ENCODE measurements at places on chromosomes 3 and 15.

DNA sequence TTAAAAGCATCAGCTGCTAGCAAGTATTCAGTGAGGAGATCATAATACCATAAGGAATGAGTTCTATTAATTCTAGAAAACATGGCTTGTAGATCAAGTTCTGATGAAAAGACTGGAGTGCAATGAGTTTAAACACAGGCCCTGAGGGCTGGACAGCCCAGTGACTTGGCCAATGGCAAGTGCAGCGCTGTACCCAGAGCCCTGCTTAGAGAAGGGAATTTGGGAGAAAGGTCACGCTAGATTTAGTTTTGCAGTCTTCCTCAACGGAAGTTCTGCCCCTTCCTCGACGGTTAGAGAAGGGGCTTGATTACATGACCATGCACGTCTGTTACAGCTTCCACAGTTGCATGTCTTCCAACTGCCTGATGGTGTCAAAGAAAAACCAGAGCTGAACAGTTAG, 4.0 kb downstream of the TMEM212 start:
- DNase-seq, result no peak

DNA sequence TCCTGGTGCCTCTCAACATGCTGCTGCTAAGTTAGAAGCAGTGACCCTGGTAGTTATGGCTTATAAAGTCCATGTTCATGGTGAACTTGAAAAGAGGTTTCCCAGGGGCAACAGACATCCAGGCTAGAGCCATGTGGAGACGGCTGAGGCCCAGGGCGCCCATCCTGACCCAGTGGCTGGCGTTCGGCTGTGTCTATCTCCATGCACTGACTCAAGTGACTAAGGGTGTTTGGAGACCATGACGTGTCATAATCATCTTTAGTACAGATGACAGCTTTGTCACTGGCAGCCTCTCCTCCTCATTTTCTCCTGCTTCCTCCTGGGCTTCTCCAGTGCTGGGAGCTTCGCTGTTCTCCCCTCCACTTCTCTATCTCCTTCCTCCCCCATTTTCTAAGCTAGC, 287.4 kb upstream of the LYSMD4 start:
- no peak for DNase-seq

GRCh38 chr3:71997066-71997653, 212.2 kb upstream of the PROK2 start:
- no peak for DNase-seq

DNA sequence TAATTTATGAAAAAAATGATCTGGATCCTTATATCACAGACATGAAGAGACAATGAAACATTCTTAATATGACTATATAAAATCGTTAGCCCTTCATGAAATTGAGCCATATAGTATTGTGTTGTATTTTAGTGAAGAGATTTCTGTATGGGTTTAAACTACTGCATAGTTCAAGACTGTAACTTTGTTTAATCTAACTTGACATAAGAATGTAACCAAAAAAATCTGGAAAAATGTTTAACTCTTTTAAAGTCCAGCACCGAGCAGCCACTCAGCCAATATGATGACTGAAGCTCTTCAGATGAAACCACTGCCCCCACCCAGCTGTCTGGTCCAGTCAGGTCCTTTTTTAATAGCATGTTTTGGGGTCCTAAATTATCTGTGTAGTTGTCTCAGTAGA, 4.9 kb downstream of the NANOGP8 start:
- no peak for DNase-seq

GRCh38 chr3:10883478-10884234, 67.6 kb downstream of the SLC6A11 start:
- no peak for DNase-seq

DNA sequence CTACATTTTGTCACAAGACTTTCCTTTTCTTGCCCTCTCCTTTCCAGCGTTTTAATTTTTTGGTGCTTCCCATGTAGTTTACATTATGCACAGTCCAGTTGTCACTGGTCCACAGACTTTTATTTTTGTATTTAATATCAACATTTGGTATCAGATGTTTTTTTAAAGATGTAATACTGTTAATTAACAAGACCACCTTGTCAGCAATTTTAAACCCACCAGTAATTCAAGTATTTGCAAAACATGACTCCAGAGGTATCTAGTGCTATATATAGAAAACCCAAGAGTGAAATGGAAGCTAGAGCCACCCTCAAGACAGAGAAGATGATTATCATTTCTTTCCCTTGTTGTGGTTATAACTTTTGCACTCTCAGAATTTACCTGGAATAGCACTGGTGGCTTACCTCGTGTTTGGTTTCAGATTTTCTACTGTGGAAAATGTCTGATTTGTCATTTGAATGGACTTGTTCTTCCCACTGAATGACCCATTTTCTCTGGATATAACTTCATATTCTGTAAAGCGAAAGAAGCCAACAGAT, 56.2 kb downstream of the TFG start:
- DNase-seq, result no peak

DNA sequence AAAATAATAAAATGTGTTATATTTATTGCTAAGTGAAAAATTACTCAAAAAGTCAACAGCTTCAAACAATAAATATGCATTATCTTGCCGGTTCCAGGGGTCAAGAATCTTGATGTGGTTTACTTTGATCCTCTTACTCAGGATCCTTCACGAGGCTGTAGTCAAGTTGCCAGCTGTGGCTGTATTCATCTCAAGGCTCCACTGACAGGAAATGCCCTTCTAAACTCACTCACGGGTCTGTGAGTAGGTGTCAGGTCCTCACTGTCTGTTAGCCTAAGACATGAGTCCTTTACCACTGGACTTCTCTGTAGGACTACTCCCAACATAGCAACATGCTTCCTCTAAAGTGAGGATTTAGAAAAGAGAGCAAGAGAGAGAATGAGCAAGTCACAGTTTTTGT, 983.0 kb downstream of the SI start:
- DNase-seq, result no peak

- no peak for DNase-seq
Observed at GRCh38 chr15:36498401-36498800, 81.0 kb upstream of the CDIN1 start.

- DNase-seq, result no peak
Observed at GRCh38 chr3:188294823-188295487, 141.0 kb downstream of the LPP start.

GRCh38 chr3:98885851-98886250, 15.6 kb downstream of the DCBLD2 start:
- DNase-seq, result no peak

DNA sequence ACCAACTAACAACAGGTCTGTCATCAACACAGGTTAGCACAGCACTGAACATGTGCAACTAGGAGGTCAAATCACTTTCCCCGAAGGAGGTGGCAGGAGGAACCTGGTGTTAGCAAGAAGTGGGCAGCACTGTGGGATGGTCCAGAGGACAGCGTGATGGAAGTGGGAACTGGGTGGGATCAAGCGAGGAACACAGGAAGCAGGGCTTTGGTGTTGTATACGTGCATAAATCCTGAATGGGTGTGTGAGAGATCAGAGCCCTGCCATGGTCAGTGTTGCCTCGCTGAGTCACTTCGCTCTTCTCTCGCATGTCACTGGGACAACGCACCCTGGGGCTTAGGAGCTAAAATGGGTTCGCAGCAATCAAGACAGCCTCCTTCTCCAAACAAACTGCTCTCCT, 62.1 kb downstream of the MOBP start:
- no peak for DNase-seq

DNA sequence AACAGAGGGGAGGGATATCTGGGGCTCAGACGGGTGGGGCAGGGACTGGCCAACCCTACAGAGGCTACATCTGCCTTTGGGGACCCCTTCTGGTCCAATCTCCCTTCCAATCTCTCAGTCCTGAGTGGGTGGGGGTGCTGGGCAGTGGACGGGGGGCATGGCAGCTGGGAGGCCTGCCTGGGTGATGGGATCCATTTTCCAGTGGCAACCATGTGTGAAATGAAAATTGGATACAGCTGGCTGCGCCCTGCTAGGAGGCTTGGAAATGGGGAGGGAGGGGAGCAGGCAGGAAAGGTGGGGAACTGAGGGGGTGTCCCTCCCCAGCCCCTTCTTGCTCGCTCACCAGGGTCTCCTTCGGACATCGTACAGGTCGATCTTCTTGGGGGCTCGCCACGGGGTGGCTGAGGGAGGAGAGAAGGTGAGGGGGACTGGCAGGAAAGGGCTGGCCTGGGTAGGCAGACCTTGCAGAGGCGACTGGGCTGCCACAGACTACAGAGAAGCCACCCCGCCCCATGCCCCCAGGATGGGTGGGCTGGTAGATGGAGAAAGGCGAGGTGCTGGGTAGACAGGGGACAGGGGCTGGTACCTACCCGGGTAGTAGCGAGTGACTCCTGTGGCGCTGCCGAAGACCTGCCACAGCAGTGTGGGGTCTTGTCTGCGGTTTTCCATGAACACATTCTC, 21.2 kb upstream of the TMEM115 start:
- DNase-seq, result no peak

GRCh38 chr15:80194186-80194585, 41.4 kb downstream of the FAH start:
- DNase-seq, result no peak

- no peak for DNase-seq
Observed at GRCh38 chr3:39850716-39851032, 41.3 kb downstream of the MYRIP start.

DNA sequence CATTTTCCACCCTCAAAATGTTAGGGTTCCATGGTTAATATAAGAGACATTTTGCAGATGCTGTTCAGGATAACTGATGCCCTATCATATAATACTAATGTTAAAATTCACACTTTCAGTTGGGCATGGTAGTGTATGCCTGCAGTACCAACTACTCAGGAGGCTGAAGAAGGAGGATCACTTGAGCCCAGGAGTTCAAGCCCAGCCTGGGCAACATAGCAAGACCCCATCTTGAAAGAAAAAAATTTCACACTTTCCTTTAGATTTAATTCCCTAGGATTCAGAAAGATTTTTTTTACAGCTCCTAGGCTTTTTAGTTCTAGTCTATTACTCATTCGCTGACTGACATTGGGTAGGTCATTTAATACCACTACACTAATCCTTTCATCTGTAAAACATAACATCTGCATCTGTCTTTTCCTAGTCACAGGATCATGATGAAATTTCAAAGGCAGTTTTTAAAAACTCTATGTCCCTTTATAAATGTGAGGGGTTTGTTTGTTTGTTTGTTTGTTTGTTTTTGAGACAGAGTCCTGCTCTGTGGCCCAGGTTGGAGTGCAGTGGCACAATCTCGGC, 103.7 kb downstream of the MYO5A start:
- no peak for DNase-seq

- DNase-seq, result no peak
Observed at GRCh38 chr3:124976383-124976782, 41.8 kb upstream of the MUC13 start.

Measured in stimulated activated CD8-positive, alpha-beta memory T cell treated with anti-CD3 and anti-CD28 coated beads, Interleukin-2, amount 100 ng/mL, for 1 hour (primary cell).